ENCODE measurements at places on chromosomes 7 and 10.

DNA sequence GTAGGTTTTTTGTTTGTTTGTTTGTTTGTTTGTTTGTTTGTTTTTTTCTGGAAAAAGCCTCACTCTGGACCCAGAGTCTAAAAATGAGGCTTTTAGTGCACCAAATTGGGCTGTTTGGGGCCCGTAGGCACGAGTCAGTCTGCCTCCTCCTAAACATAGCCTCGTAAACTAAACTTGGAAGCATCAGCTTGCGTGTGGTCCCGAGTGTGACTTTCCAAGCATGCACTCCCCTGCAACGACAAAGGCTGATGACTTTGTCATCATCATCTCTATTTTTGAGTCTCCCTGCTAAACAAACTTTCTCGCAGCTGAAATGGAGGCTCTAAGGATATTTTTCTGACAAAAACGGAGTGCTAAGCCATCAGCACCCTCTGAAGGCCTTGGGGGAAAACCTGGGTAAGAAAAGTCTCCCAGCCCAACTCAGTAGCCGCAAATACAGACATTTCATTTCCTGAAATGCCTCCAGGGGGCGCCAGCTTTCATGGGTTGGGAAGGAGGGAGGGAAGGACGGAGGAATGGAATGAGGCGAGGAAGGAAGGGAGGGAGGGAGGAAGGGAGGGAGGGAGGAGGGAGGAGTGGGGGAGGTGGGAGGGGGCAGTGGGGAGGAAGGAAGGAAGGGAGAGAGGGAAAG lies 245.9 kb downstream of the KCNMA1 start:
- DNase-seq, result peak; percentile 80

DNA sequence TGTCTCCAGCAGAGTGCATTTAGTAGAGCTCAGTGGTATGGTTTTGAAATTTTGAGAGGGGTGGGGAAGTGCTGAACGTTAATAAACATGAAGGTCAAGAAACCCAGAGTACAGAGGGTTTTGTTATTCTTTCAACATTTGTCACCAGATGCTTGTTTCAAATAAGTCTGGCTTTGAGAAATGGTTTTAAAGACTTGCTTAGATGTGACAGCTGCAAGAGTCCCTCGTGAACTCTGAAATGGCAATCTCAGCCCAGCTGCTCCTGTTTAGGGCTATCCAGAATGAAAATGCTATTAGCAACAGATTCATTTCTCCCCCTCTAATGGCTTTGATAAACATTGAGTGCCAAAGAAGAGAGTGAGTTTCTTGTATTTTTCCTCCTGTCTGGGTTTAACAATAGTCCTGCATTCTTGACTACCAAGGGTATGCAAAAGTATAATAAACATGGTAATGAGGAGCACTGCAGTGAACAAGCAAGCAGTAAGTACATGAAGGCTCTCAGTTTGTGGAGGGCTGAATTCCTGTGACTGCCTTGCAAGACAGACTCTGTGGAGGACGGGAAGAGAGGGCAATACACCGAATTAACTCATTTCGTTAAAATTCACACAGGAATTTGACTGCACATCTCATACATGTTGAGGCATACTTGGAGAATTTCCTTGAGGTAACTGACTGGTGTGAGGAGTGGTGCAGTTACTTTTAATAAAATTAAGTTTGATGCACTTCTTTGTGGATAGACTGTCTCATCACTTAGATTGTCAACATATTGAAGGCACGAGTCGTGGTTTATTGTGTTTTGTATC lies 490.9 kb downstream of the REEP3 start:
- no peak for DNase-seq

GRCh38 chr7:34211018-34211417 lies 305.7 kb downstream of the BMPER start:
- no peak for DNase-seq

DNA sequence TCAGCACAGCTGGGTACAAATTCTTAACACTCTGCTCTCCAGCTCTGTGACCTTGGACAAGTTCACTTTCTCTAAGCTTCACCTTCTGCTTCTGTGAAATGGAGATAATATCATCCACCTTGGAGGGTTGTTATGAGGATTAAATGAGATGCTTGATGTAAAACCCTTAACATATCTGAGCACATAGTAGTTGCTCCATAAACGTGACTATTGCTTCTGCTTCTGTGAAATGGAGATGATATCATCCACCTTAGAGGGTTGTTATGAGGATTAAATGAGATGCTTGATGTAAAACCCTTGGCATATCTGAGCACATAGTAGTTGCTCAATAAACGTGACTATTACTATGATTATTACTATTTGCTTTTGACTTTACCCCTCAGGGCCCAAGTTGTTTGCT lies 14.6 kb downstream of the EPHB6 start:
- no peak for DNase-seq

DNA sequence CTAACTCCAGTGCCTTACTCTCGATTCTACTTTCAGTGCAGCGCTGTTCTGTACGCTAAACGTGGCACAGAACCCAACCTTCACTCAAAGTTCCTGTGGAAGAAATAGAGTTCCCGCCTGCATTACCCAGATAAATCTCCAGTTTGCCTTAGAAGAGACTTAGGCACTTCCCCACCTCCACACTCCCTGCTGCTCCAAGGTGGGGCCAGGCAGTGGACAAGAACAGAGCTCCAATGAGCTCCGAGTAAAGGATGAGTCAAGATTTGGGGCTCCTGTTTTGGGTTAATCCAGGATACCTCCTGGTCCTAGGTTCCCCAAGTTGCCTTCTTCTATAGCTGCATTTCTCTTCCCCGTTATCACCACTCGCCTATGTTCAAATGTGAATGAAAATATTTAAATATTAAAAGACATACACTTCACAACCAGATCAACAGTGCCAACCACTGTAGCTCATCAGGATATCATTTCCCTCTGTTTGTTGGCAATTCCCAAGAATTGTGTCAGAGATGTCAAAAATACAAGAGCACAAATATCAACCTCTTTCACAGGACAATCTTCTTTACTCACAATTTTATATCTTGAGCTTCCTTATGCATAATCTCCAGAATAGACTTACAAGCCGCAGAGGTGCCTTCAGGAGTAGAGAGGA lies 48.0 kb downstream of the MALSU1 start:
- DNase-seq, result no peak

DNA sequence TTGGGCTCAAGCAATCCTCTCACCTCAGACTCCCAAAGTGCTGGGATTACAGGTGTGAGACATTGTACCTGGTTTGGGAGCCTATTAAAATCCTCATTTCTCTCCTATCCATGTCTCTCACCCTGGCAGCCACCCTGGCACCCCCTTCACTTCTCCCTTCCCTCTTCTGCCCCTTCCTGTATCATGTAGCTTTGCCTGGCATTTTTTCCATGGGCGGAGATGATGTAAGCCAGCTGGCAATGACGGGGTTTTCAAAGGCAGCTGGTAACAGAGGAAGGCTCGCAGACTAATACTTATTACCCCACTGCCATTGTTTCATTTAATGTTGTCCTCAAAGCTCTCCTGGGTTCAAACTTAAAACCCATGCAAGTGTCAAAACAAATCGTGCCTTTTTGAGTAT lies 61.9 kb downstream of the RGS10 start:
- DNase-seq, result no peak

GRCh38 chr7:23214938-23215337 lies 31.6 kb upstream of the GPNMB start:
- no peak for DNase-seq

DNA sequence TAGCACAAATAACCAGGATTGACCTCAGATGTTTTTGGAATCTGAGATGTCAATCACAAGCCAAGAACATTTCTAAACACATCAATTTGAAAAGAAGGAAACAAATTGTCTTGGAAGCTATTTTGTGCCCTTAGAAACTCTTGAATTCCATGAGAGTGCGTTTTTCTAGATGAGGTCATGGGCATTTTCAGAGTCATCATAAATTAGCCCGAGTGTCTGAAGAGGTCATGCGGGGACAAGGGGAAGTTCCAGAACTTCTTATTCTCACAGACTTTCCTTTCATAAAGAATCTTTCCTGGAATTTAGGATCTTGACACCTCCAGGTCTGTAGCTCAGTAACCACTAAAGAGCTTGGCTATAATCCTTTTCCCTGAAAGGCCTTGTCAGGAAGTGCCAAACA lies 28.2 kb downstream of the IL2RA start:
- peak; percentile 42 for DNase-seq

- DNase-seq, result no peak
These were observed 89.5 kb upstream of the PAX2 start for GRCh38 chr10:100655760-100656421.

GRCh38 chr7:106693677-106694353 lies 32.9 kb upstream of the CCDC71L start:
- DNase-seq, result no peak

DNA sequence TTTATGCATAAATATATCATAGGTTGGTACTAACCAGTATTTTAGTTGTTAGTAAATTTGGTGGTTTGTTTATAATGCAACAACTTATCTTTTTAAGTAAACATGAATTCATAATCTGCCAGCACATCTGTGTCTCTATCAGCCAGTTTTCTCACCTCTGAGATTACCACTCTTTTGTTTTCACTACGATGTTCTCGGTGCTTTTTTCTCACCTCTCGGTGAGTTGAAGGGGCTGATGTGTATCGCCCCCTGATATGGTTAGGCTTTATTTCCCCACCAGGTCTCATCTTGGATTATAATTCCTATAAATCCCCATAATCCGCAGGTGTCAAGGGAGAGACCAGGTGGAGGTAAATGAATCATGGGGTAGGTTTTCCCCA lies 114.1 kb downstream of the CAMK1D start:
- no peak for DNase-seq

DNA sequence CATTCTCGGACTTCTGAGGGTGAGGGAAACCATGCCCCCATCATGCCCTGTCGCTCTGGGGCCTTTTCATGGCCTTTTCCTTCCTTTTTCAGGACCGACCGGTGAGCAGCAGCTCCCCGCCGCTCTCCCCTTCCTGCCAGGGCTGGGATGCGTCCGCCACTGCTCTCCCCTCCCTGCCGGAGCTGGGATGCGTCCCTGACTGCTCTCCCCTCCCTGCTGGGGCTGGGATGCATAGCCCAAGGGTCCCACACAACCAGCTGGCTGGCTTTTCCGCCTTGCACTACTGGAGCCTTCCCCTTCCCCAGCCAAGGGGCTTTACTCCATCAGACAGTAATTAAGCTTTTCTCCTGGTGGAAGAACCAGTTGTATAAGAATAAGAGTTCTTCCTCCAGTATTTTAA lies 129.7 kb upstream of the COBL start:
- DNase-seq, result no peak

GRCh38 chr7:85573844-85574243 lies 387.0 kb upstream of the SEMA3D start:
- no peak for DNase-seq

DNA sequence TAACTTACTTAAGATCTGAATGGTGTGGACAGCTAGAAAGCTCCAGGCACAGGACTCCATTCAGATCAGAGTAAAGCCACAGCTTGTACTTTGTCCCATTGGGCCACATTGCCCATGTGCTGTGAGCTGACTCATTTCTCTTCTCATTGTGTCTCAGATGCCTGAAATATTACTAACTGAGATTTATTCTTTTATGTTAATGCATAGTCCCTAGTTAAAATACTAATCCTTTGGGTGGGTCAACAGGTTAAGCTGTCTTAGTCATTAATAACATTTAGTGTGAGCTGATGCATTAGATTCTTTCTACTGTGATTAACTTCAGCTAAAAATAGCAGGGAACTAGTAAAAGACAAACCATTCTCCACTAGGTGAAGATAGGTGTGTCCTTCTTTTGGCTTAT lies 104.7 kb upstream of the ARMC3 start:
- no peak for DNase-seq

DNA sequence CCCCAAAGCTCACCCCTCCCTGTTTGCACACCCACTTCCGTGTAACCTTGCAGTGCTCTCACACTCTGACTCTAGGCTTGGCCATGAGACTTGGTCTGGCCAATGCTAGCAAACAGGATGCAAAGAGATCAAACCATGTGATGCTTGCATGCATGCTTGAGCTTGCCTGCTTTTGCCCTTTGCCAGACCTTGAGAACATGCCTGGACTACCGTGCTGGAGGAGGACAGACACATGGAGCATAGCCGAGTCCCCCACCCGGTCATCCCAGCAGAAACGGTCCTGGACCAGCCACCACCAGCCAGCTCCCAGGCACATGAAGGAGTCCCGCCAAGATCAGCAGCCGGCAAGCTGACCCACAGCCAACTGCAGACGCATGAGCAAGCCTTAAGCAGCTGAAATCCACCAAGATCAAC lies 23.4 kb downstream of the PYROXD2 start:
- no peak for DNase-seq

DNA sequence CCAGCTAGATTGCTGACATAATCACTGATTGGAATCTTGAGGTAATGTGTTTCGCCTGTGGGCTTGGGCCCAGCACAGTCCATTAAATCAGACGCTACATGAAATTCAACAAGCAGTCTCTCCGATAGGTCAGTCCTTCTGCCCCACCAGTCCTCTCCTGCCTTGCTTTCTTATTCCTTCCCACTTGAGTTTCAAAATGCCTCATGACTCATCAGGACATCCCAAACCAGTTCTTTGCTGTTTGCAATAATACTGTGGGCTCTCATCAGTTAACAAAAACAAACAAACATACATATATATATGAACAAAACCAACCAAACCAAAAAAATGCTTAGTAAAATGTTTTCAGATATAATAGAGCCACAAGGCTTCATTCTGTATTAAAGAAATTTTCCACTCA lies 599.0 kb downstream of the SORCS1 start:
- DNase-seq, result no peak

DNA sequence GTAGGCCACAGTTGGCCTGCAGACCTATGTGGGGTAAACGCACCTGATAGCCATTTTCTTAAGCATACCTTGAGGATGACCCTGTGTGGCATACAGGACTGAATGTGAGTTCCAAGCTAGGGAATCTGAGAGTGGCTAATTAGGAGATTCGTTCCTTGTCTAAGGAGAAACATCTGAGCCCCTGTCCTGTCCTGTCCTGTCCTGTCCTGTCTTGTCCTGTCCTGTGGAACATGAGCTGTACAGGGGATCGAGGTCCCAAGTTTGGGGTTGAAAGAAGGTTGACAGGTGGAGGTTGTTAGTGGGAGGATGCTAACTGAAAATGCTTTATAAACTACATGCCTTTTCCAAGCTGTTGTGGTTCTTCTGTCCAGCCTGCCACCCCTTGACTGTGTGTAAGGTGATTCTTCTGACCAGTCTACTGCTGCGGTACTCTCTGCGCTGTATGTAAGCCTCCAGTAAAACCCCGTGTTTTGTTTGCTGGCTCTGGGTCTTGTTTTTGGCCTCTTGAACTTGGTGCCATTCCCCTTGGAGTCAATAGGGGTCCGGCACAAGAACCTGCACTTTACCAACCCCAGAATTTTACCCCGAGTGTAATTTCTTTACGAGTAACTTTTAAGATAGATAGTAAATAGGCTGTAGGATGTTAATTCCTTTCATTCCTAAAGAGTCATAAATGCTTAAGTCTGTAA lies 26.4 kb downstream of the ZNRF2 start:
- no peak for DNase-seq

GRCh38 chr7:10205696-10206095 lies 768.0 kb upstream of the PHF14 start:
- peak; percentile 20 for DNase-seq
